ENCODE measurements at places on chromosomes 11 and 22.

- no peak for DNase-seq
Observed at GRCh38 chr11:107665018-107665417, 46.8 kb downstream of the SLN start.

- no peak for DNase-seq
Observed at GRCh38 chr11:116644941-116645305, 127.9 kb downstream of the BUD13 start.

GRCh38 chr11:30741039-30741550, 154.9 kb upstream of the MPPED2 start:
- DNase-seq: no peak

DNA sequence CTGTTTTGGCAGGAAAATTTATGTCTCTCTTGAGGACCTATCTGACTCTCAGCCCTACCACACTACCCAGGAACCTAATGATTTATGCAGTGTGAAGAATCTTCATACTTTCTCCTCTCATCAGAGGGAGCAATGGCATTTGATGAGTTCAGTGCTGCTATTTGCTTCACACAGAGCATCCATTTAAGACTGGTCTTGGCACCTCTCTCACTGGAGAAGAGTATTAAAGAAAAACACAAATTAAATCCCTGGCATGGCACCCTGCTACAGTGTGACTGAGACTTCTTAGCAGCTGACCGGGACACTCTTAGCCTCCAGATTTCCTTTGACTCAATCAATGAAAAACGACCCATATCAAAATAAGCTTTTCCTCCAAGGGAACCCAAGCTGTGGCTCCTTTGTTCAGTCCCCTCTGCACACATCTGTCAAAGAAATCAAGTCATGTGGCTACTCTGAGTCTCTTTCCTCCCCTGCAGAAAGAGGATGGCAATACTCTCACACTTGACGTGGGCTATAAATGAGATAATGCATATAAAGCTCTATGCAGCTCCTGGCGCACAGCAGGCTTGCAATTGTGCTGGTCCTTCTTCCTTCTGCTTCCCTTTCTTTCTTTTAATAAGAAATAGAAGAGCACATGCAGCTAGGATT, 186.1 kb upstream of the E2F8 start:
- DNase-seq: no peak

DNA sequence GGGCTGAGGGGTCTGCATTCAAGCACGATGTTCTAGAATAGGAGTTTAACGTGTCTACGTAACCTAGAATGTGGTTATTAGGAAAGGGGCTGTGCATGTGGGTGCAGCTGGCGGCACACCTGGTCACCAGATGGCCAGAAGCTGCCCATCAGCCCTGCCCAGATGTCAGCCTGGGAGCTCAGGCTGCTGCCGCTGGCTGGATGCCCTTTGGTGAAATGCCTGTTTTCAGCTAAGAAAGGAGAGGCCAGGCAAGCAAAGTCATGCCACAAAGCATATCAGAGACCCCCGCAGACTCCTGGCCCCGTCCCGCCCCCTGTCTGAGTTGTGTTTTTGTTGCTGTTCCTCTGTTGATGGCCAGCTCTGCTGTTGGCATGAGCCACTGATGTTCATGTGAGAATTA, 11.3 kb upstream of the ADORA2A start:
- DNase-seq: no peak

DNA sequence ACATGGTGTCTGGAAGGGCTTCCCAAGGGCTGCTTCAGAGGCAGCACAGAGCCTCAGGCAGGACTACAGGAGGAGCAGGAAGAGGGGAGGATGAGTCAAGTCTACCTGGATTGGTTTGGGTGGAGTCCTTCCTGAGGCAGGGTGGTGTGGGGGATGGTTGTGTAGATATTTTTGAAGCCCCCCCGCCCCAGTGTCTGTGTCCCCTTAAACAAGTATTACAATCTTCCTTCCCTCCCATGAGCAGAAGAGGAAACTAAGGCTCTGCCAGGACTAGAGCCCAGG, 34.7 kb upstream of the FCHSD2 start:
- no peak for DNase-seq

GRCh38 chr11:36350137-36350513, 54.0 kb downstream of the PRR5L start:
- DNase-seq: no peak

DNA sequence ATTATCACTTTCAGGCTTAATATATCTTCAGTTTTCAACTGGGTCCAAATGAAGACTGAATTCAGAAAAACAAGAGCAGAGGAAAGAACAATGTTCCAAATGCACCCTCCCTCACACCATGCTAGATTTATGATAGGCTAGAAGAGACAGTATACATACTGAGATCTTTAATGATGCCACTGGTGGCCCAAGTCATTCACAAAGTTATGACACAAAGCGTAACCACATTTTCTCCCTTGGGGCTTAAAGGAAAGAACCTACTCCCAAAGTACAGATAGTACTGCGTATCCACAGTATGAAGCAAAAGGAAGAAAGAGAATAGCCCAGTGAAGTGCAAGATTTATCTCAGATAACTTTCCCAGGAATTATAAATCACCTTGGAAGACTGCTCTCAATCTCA, 10.9 kb upstream of the SOX6 start:
- no peak for DNase-seq

- DNase-seq: no peak
Observed at GRCh38 chr22:36829370-36830002, 12.7 kb upstream of the PVALB start.

GRCh38 chr11:125923012-125923579, 18.8 kb downstream of the DDX25 start:
- DNase-seq: no peak

DNA sequence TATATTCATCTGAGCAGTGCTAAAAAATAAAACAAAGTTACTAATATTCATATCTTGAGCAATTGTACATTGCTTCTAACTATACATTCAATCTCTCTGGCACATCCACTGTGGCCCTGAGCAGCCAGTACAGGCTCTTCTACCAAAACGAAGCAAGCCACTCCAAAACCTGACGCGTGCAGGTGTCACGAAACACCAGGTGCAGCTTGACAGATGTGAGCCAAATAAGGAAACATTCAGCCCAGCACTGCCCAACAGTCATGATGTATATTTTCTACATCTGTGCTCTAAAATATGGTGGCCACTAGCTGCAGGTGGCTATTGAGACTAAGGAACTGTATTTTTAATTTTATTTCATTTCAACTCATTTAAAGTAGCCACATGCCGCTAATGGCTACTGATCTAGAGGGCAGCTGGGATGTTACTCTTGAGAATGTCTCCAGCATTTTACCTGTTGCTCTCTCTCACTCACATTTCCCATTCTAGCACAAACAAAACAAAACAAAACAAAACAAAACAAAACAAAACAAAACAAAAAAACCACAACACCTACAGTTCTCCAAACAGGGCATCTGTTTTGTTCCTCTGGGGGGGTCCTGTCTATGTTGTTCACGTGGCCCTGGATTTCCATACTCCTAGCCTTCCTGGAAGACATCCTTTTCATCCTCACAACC, 77.7 kb downstream of the LARGE1 start:
- DNase-seq: no peak

GRCh38 chr22:48740731-48741405, 1086.8 kb downstream of the BRD1 start:
- DNase-seq: no peak

GRCh38 chr22:31346255-31346732, at the start of gene PATZ1:
PATZ1 (minus strand) TSS chr22:31346346; CDS start chr22:31345602, 744 bp downstream.
- DNase-seq: no peak

DNA sequence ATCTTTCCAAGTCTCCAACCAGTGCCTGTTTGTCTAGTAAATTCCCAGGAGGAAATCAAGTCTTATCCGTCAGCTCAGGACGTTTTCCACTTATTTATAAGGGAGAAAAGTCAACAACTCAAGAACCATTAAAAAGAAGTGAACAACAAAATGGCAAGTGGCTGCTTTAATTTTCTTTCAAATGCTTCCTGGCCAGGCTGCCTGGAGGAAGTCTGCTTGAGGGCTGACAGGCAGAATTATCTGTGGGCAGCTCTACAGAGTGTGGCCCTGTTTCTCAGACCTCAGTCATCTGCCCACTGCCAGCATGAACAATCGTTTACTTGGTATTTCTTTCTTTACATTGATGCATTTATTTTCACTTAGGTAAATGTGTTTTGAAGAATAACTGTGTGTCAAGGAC, 281.9 kb upstream of the ISX start:
- no peak for DNase-seq

GRCh38 chr11:75475767-75476650, 43.0 kb upstream of the KLHL35 start:
- DNase-seq: no peak

GRCh38 chr11:112085822-112086421, 634 bp downstream of the TIMM8B start:
- no peak for DNase-seq

- no peak for DNase-seq
Observed at GRCh38 chr22:19109198-19110063, 12.8 kb downstream of the DGCR2 start.

GRCh38 chr11:70778883-70779282, 380.6 kb downstream of the CTTN start:
- DNase-seq: no peak

- no peak for DNase-seq
Observed at GRCh38 chr11:119873761-119874421, 144.9 kb upstream of the NECTIN1 start.

- no peak for DNase-seq
Observed at GRCh38 chr22:35392357-35392756, 7.6 kb upstream of the MCM5 start.

GRCh38 chr11:489610-490185, 17.3 kb downstream of the RNH1 start:
- no peak for DNase-seq

DNA sequence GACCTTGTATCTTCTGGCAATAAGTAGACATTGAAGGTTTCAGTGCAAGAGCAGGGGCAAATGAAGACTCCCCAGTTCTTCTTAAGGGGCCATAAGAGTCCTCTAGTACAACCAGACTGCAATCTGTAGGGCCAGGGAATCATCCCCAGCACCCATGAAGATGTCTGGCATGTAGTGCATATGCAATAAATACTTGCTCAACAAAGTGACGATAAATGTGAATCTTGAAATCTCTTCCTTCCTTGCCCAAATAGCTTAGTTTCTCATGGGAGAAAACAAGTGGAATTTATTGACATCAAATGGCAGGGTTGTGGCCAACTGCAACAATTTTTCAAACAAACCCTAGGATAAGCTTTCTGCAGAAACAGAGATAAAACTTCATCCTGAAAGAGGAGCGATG, 107.6 kb downstream of the ABTB2 start:
- no peak for DNase-seq

DNA sequence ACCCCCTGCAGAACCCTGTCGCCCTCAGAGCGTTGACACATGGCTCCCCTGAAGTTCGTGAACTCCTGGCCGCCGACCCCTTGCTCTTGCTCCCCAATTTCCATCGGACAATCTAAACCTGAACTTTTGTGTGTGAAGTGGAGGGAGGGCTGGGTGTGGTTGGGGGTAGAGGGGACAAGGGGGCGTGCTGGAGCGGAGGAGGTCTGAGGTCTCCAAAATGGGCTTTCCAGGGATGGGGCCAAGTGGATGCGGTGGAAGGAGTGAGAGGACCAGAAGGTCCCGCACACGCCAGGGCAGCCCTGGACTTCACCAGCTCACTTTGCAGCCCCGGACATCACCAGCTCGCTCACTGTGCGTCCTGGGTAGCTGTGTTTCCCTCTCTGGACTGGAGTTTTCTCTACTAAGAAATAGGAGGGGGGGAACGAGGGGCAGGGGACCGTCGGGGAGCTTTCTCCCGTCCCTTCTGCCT, 18.6 kb downstream of the CREB3L1 start:
- no peak for DNase-seq

DNA sequence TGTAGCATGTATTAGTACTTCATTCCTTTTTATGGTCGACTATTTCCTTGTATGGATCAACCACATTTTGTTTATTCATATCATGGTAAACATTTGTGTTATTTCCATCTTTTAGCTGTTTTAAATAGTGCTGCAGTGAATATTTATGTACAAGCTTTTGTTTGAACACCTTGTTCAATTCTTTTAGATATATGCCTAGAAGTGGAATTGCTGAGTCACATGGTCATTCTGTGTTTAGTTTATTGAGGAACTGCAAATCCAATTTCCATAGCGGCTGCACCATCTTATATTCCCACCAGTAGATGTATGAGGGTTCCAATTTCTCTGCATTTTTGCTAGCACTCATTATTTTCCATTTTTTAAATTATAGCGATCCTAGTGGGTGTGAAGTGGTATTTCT, 61.5 kb upstream of the GRK2 start:
- no peak for DNase-seq
